AG10803 (cell line): ENCODE measurements at places on chromosomes 2 and 18.

DNA sequence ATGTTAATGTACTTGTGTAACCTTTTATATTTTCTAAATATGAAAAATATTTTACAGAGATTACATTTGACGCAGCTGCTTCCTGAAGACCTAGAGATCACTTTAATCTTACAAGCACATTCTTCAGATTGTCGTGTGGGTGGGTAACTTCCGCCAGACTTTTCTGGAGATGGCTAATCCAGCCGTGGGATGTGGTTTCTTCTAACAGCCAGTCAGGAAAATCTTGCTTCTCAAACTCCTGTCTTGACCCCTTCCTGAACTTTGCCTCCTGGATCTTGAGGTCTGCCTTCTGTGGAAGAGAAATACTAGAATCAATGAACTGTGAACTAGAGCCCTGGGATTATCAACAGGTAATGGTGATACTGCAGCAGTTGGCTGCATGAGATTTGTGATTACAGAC, 401.6 kb upstream of the TNP1 start:
- no peak for DNase-seq

DNA sequence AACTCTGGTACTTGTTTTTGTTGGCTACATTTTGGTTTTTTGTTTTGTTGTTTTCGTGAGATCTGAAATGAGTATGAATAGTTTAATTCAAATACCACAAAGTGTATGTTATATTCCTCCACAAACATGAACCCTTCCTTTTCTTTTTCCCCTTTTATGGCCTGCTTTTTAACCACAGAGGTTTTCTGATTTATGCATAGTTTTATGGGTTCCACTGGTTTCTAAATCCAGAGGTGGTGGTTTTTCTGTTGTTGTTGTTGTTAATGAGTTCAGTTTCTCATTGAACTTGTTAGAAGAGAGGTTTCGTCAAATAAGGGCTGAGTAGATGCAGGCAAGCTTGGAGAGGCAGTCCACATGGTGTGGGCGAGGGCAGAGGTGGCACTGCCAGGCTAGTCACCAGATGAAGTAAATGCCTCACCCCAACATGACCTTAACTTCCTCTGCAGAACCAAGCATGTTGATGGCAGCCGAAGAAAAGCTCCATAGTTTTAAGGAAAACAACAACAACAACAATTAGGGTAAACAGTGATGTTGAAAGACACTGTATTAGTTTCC, 72.5 kb downstream of the RIF1 start:
- DNase-seq, result no peak

GRCh38 chr18:45522371-45522770, 92.9 kb upstream of the SLC14A2 start:
- peak; percentile 89 for DNase-seq

- no peak for DNase-seq
Observed at GRCh38 chr2:232137356-232138147, 176.0 kb downstream of the DIS3L2 start.

- DNase-seq, result no peak
Observed at GRCh38 chr18:7066965-7067555, 50.5 kb downstream of the LAMA1 start.

- DNase-seq, result no peak
Observed at GRCh38 chr18:42165922-42166513, 211.0 kb downstream of the PIK3C3 start.

DNA sequence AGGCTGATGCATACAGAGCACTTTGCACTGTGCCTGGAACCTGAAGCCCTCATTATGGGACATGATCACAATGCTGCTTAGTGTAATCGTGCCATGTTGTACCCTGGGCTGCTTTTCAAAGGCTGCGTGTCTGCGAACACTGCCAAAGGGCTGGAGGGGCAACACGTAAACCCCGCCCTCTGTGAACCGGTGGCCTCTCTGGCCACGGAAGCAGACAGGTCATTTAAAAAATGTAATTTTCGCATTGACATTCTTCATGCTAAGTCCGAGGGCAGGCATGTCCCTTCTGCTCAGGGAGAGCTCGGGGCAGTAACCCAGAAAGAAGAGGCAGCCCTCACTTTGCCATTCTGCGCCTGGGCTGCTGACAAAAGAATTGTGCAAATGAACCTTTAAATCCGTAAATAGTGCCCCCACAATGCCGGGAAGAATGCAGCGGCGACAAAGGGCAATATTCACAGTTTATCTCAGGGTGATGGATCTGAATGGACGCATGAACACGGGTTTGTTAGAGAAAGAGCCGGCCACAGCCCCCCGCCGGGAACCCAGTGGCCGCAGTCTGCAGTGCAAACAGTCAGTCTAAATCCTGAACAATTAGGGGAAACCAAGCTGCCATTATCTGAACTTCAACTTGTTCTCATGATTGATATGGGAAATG, 226.1 kb downstream of the MYCN start:
- DNase-seq, result no peak

GRCh38 chr2:127658641-127659407, 12.9 kb downstream of the GPR17 start:
- no peak for DNase-seq

DNA sequence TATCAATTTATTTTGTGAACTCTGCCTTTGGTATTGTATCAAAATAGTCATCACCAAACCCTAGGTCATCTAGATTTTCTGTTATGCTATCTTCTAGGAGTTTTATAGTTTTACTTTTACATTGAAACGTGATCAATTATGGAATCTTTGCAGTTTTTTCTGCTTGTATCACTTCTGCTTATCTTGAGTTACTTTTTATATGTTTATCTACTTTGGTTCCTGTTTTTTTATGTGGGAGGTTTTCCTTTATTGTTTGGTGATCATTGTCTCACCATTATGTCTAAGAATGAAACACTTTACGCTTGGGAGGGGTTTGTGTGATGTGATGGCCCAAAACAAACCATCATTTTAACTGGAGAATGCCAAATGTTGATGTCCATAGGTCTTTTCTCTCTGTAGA, 261.2 kb downstream of the SPAG16 start:
- no peak for DNase-seq

DNA sequence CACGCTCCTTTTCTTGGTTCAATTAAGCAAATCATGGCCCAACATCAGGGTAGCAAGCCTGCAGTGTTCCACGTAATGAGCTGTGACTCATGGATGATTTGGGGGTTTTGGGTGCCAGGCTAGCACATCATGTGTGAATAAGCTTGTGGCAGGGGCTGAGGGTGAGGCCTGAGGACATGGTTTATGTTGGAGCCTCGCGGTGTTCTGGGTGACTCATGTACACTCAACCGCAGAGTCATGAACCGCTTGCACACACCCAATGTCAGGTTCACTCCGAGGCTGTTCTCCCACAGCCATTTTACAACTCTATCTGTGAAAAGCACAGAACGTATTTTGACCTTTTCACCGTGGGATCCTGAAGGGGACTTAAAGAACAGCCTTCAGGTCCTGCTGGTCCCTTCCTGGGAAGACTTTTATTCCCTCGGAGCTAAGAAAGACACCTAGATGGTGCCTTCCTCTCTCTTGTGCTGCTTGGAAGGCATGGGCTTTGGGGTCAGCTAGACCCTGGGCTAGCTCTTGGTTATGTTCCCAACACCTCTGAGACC, 139.9 kb upstream of the ZEB2 start:
- peak; percentile 95 for DNase-seq

GRCh38 chr2:240640939-240641338, 15.7 kb downstream of the GPR35 start:
- DNase-seq, result peak; percentile 21

DNA sequence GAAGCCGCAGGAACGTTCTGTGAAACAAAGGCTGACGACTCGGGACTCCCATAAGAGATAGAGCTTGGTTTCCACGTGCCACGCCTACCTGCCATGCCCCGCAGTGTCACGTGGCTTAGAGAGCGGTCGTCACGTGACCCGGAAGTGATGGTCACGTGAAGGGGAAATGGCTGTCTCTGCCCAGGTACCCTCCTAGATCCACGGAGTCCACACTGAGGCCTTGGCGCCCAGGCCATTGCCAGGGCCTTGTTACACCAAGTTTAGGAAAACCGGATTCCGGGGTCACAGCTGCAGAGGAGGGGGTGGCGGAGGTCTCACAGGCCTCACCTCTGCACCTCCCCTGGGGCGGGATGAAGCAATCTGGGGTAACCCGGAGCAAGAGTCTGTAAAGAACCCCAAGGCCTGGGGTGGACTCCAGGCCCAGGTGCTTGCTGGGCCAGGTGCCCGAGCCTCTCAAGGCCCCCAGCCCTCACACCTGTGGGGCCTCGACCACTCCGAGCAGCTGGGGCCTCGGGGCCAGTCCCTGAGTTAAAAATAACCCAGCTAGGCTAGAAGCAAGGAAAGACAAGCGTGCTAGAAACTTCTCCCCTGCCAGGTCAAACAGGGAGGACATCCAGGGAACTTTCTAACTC, 113.5 kb upstream of the ZNF236 start:
- no peak for DNase-seq

DNA sequence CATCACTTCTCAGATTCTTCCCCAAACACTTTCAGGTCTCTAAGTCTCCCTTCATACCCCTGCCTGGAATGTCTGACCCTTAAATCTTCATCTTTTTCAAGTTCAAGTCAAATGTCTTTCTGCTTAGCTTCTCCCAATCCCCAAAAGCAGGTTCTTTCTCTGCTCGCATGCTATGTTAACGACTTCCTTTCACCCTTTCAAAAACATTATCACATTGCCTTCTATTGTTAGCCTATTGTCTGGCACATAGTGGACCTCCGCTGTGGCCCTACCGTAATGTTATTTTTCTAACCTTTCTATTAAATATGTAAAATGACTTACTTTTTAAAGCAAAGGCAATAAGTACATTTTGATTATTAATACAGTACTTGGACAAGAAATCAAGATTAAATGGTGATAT, 2.2 kb downstream of the CDKL4 start:
- no peak for DNase-seq

- DNase-seq, result no peak
Observed at GRCh38 chr2:238134393-238134785, 4.1 kb upstream of the KLHL30 start.

DNA sequence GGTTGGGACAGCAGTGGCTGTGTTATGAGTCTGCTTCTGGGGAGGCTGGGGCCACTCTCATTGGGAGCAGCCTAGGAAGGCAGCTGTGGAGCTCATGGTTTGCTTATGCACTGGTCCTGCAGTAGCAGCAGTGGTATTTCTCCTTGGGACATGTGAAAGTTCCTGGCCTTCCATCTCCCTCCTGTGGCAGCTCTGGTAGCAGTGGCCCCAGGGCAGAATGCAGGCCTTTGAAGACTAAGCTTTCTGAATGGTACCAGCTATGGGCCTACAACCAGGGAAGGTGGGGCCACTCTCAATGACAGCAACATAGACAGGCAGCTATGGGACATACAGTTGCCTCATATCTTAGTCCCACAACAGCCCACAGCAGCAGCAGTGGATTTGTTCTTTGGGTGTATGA, 117.3 kb upstream of the VWC2L start:
- DNase-seq, result no peak

DNA sequence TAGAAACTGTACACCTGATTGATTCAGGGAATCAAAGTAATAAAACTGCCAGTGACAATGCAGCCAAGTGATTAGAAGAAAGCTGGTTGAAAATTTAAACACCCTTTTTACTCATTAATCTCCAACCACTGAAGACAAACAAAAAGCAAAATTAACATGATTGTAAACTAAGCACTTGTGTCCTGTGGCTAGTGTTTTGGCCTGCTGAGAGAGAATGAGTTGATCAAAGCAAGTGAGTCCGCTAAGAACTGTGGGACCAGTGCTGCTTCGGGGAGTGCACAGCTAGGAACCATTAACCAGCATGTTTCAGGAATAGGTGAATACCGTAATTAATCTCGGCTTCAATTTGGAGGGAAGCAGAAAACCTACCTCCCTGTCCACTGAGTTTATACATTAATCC, 13.6 kb upstream of the PAPOLG start:
- DNase-seq, result no peak

GRCh38 chr18:47050468-47050867, 15.0 kb upstream of the ELOA2 start:
- DNase-seq, result peak; percentile 64

- no peak for DNase-seq
Observed at GRCh38 chr2:74177696-74178095, 983 bp downstream of the MOB1A start.

DNA sequence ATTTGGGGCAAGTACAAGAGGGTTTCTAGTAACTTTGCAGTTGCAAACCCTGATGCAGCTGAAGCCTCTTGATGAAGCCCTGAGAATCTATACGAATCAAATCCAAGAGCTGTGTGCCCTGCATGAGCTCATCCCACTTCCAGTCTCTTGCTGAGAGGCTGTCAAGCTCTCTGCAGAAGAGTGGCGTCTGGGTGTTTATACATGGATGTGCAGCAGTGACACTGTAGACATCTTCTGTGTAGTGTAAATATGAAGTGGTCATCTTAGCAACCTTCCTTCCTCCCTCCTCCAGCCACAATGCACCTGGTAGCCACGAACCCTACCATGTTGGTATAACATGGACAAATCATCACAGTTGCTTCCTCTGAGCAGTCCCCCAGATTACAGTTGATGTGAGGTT, 18.4 kb upstream of the KIAA2012 start:
- no peak for DNase-seq

DNA sequence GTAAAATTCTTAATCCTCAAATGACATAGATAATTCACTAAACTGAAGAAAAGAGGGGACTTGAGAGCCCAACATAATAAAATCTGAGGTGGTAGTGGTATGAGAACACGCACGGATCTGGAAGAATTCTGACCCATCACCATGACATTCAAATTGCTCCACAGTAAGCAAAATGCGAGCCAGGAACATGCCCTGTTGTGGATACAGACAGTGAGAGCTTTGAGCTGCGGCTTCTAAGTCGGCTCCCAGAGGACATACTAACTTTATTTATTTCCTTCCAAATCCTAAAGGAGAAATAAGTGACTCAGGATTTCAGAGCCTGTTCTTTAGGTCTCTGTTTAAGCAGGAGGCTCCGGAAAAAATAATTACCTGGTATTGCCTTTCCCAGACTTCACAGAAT, 143.4 kb upstream of the SMAD7 start:
- peak; percentile 58 for DNase-seq

DNA sequence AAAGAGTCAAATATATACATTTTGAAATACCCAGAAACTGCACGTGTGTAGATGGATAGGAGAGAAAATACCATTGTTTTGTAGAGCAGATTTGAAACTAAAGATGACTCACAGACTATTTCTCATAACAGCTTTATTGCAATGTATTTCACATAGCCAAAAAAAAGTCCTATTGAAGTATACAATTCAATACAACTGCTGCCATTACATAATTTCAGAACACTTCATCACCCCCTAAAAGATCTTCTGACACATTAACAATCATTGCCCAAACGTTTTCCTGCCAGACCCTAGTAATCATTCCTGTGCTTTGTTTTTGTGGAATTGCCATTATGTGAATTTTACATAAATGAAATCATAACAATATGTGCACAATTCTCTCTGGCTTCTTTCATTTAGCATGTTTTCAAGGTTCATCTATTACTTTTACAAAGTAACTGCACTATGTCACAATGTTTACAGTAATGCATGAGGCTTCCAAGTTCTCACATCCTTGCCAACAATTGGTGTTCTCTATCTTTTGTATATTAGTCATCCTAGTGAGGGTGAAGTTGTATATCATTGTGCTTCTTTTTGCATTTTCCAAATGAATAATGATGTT, 378.6 kb upstream of the CWC22 start:
- peak; percentile 92 for DNase-seq

GRCh38 chr2:240248721-240249422, 108.4 kb upstream of the OTOS start:
- DNase-seq, result no peak
